ENCODE measurements at places on chromosomes 3 and 15.
A peak's percentile ranks its signal among the peaks of the same experiment; 100 is the strongest.

- no peak for DNase-seq
Observed at GRCh38 chr3:138043266-138044029, 33.5 kb downstream of the CLDN18 start.

DNA sequence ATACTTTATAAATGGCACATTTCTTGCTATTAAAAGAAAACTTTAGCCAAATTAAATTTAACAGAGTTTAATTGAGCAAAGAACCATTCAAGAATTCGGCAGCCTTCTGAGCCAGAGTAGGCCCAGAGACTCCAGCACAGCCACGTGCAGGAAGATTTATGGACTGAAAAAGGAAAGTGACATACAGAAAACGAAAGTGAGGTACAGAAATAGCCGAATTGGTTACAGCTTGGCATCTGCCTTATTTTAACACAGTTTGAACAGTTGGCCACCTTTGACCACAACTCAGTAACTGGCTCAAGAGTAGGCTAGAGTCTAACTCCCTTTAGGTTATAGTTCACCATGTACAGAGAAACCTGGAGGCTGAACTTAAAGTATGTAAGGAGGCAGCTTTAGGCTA, 17.6 kb downstream of the CFAP44 start:
- no peak for DNase-seq

DNA sequence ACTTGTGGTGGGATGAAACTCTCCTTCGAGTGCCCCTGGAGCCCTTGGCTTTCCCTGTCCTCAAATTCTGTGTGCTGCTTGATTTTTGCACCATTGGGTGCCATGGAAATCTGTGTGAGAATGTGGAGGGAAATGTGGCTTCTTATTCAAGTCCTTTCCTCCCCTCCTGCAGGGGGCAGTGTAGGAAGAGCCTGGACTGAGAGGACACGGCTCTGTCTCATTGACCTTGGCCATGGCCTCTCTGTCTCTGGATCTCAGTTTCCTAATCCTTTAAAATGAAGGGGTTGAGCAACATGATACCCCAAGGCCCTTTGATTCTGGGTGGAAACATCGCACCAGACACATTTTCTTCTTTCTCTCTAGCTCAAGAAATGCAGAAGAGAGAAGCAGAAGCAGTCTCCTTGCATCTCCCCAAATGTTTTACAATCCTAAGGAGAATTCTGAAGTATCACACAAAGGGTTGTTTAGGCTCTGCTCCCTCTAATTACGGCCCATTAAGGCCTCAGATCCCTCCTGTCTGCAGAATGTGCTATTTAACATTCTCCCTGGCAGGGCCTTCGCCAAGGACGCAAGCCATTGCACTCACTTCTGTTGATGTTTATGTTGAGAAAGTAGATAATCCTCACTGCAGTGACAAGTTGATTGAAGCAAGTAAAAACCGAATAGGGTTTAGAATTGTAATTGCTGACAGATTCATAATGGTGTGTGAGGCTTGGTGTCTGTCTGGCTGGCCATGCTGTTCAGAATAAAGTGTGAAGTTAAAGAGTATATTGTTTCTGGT, 169.1 kb downstream of the TPRG1 start:
- no peak for DNase-seq

DNA sequence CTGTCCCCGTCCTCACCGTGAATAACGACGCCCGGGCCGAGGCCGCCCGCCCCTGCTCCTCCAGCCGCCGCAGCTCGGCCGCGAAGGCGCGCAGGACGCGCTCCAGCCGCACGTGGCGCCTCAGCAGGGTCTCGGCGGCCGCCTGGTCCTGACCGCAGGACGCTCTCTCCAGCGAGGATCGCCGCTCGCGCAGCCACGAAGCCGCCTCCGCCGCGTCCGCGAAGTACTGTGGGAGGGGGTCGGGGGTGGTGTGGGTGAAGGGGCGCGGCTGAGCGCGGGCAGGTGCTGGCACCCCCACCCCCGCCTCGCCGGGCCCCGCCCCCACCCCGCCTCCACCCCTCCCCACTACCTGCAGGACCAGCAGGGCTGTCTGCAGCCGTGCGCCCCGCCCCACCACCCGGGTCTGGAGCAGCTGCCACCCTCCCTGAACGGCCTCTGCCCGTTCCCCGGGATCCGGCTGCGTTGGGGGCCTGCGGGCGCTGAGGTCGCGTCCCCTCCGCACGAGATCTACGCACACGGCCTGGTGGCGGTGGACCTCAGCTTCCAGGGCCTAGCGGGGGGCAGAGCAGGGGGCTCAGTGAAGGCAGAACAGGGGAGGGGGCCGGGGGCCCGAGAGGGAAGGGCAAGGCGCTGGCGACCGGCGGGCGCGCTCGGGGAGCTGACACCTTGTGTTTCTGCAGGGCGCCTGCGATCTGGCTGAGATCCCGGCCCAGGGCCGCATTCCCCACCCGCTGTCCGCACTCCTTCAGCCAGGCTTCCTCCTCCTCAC, 11.7 kb downstream of the SPTBN5 start:
- DNase-seq = no peak

GRCh38 chr3:183369117-183369516, 59.3 kb downstream of the MCF2L2 start:
- no peak for DNase-seq

DNA sequence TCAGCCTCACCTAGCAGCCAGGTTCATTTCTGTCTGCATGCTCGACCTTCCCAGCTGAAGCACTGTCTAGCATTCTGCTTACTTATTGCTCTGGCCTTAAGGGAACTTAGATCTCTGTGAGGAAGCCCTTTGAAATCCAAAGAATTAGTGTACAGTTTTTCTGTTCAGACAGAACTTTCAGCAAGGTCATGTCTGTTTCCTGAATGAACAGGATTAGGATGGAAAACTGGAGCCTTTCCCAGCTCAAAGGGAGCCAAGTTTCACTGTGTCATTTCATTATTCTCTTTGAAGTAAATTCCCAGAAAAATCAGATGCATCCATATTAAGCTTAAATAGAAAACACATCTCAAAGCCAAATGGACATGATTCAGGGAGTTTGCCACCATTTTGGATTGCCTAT, 457.3 kb upstream of the KCNMB2 start:
- DNase-seq = no peak

DNA sequence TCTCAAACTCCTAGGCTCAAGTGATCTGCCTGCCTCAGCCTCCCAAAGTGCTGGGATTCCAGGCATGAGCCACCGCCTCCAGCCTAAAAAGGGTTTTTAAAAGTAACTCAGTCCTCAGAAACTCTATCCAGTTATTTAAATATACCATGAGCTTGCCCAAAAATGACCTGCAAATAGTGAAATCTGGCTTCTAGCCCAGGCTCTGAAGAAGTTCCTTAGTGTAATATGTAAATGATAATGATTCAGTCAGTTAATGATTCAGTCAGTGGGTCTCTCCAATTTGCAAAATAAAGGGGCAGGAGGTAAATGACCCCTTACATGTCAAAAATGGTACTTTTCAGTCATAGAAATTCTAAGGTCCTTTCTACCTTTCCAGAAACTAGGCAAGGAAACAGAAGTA, 28.8 kb downstream of the LRRC2 start:
- DNase-seq = no peak

- DNase-seq = no peak
Observed at GRCh38 chr15:35436422-35436821, 109.5 kb downstream of the DPH6 start.

DNA sequence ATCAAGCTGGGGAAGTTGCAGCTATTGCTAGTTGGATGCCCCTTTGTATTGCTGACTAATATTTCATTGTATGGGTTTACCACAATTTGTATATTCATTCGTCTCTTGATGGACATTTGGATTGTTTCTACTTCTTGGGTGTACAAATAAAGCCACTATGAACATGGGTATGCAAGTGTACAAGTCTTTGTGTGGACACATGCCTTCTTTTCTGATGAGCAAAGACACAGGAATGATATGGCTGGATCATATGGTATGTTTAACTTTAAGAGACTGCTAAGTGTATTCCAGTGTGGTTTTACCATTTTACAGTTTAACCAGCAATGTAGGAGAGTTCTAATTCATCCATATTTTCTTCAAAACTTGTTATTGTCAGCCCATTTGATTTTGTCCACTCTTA, 32.2 kb downstream of the NECTIN3 start:
- DNase-seq = no peak

- no peak for DNase-seq
Observed at GRCh38 chr3:4395448-4395847, 71.6 kb downstream of the SUMF1 start.

DNA sequence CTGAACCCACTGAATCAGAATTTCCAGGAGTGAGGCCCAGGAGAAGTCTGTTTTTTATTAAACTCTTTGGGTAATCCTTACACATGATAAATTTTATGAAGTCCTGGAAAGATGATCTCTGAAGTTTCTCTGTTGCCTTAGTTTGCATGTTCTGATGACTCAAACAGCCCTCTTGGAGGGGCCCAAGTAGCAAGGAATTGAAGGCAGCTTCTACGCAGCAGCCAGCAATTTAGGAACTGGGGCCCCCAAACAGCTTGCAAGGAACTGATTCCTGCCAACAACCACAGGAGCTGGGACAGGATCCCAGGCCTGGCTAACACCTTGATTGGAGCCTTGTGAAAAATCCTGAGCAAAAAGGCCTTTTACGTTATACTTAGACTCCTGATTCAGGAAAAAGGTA, 5.4 kb upstream of the ACP3 start:
- no peak for DNase-seq

- DNase-seq = peak; percentile 28
Observed at GRCh38 chr3:56980798-56981390, 79.6 kb upstream of the SPATA12 start.

DNA sequence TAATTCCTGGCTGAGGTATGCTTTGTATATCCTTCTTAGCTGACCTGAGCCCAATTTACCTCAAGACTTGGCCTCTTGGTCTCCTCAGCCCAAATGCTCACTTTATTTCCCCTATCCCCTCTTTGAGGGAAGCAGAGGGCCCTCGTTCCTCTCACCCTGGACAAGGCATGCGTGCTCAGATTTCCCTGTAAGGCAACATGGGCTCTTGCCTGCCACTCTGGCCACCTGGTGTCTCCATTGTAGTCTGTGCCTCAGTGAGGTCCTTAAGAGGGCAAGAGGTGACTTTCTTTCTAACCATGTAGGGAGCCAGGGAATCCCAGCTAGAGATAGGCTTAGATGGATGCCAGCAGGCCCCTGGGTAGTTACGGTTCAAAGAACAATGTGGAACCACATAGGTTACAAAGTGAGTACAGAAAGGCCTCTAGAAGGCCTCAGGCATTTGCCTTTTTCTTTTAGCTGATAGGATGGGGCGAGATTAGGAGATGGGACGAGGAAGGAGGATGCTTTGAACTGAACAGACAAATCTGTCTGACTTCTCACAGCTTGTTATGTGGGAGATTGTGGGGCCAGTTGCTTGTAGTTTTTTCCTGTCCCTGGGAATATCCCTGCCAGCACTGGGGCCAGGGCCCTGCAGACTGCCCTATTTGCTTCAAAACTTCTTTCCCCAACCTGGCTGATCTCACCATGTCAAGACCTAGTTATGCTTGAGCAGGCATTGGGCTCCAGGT, 1.1 kb upstream of the INTS14 start:
- no peak for DNase-seq

- DNase-seq = no peak
Observed at GRCh38 chr3:33848624-33849347, 50.4 kb downstream of the PDCD6IP start.

DNA sequence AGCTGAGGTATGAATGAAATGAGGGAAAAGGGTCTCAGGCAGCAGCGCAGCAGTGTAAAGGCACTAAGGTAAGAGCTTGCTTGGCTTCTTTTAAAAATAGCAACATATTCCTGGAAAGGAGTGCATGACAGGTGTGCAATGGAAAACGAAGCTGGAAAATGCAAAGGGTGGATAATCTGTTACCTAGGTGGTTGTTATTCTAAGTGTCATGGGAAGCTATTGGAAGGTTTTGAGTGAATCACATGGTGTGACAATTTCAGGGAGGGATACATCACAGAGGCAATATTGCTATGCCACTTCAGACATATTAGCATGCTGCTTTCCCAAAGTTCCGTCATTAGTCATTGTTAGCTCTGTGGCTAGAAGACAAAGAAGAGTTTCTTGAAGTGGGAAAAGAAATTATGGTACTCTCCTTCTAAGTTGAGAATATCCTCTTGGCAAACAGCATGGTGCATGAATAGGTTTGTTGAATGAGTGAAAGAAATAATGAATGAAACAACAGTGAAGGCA, 28.7 kb upstream of the TMEM45A start:
- DNase-seq = no peak

DNA sequence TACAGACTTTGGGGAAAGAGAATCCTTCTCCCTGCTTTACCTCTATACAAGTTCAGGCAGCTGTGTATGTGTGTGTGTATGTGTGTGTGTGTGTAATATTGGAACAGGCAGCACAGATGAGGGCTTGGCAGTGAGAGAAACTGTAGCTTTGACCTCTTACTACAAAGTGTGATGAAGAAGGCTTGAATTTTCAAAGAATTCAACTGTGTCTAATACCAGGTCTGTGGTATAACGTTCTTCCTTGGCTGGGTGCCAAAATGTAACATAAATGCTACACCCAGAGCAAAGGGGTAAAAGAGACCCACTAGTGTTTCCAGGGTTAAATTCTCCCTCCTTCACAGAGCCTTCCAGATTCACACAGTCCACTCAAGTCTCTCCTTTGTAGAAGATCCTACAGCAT, 51.1 kb downstream of the CHST2 start:
- DNase-seq = no peak

- no peak for DNase-seq
Observed at GRCh38 chr15:82621970-82622369, 25.2 kb downstream of the CPEB1 start.

- DNase-seq = no peak
Observed at GRCh38 chr3:105801397-105801796, 67.4 kb downstream of the CBLB start.

- DNase-seq = no peak
Observed at GRCh38 chr3:143147707-143148106, 28.1 kb downstream of the CHST2 start.

DNA sequence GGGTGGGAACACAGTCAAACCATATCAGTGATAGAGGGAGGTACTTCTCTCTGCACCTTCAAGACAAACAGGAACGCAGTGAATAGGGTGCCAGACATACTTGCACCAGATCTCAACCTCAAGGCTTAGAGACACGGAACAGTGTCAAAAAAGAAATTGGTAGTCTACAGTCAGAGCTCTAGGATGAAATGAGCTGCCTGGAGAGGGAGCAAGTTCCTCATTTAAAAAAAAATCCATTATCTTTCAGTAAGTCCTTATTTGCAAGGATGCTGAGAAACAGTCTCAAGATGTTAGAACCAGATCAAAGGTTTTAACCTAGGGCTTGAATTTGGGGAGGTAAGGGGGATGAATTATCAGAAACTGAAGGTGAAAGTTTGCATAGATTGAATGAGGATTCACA, 20.2 kb upstream of the LMCD1 start:
- no peak for DNase-seq

GRCh38 chr15:85488997-85489396, 108.6 kb downstream of the AKAP13 start:
- no peak for DNase-seq

GRCh38 chr15:29090617-29091466, 178.8 kb downstream of the NSMCE3 start:
- peak; percentile 27 for DNase-seq

DNA sequence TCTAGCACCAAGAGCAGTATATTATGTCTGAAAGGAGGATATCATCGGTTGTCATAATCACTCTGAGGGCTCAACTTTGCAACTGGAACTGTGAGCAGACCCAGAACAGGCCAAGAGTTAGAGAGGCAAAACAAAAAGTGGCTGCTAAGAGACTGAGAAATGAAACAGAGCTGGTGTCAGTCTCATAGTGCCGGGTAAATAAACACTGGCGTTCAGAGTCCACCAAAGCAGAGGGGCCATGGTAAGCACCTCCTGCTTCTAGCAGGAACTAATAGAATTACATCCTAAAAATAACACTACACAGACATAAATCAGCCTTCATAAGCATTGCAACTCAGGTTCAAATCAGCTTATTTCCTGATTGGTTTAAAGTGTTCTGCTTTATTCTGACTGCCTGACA, 10.3 kb upstream of the IL12A start:
- DNase-seq = no peak

GRCh38 chr3:55065331-55065730, 137.5 kb upstream of the LRTM1 start:
- no peak for DNase-seq
